ENCODE measurements at places on chromosomes 13 and 19.
A peak's percentile ranks its signal among the peaks of the same experiment; 100 is the strongest.

DNA sequence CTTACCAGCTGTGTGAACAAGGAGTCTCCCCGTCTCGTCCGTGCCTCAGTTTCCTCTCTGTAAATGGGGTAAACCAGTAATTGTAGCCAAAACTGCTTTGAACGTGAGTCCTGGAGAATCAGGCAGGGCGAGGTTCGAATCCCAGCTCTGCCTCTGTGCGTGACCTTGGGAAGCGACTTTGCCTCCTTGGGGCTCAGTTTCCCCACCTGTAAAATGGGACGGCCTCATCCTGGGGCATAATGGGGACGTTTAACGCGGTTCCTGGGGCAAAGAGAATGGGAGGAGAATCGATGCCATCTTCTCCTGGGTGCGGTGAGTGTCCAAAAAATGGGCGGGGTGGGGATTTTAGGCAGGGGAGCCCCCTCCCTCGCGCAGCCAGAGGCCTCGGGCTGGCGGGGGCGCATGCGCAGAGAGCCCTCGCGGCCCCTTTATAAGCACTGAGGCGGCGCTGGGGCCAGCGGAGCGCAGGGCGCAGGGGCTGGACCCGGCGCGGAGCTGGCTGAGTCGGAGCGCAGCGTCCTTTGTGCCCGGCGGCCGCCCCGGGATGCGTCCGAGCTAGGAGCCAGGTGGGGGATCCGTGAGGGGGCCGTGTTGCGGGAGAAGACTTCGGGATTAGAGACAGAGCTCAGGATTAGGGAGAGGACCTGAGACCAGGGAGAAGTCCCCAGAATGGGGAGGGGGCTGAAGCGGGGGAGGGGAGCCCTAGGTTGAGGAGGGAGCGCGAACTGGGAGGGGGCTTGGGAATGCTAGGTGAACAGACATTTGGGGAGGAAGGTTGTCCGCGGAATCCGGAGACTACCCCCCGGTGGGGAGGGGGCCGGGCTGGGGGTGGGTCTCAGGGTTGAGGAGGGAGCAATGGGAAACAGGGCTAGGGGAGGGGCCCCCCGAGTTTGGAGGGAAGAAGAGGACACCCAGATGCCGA is at the start of gene NCAN:
NCAN (plus strand) TSS at position 460 of the 922 bp plus-strand sequence. CDS start 4,996 bp downstream, outside the sequence.
- DNase-seq = no peak
- peaks cover 5% of the 10 kb centered on the region for H3K36me3 ChIP-seq
- no peak within 1 kb of the TSS for H3K27ac ChIP-seq
- H3K4me1 ChIP-seq = peaks cover 15% of the 10 kb centered on the region
- H3K27me3 ChIP-seq = peaks cover 31% of the 10 kb centered on the region
- H3K4me3 ChIP-seq = no peak within 1 kb of the TSS

GRCh38 chr19:7748756-7749155 is 1.4 kb upstream of the CD209 start:
- no peak overlapping the region for H3K4me3 ChIP-seq
- H3K27me3 ChIP-seq = peaks cover 2% of the 10 kb centered on the region
- no peak overlapping the region for H3K27ac ChIP-seq
- peaks cover 39% of the 10 kb centered on the region for H3K4me1 ChIP-seq
- DNase-seq = no peak

GRCh38 chr13:33711436-33711835 is 106.5 kb upstream of the RFC3 start:
- no peaks in the 10 kb centered on the region for H3K4me1 ChIP-seq
- no peak overlapping the region for H3K27ac ChIP-seq
- DNase-seq = no peak
- H3K36me3 ChIP-seq = no peaks in the 10 kb centered on the region
- peaks cover 11% of the 10 kb centered on the region for H3K27me3 ChIP-seq
- H3K4me3 ChIP-seq = no peak overlapping the region

GRCh38 chr19:32977280-32977679 is 5.2 kb downstream of the FAAP24 start:
- no peak for DNase-seq
- no peak overlapping the region for H3K27ac ChIP-seq

- no peaks in the 10 kb centered on the region for H3K4me1 ChIP-seq
- H3K36me3 ChIP-seq = peaks cover 5% of the 10 kb centered on the region
- DNase-seq = no peak
- H3K4me3 ChIP-seq = no peak overlapping the region
These were observed 238.0 kb downstream of the VWA8 start for GRCh38 chr13:41722684-41723535.

GRCh38 chr19:4624301-4624700 is 15.0 kb upstream of the TNFAIP8L1 start:
- H3K27me3 ChIP-seq = peaks cover 2% of the 10 kb centered on the region
- no peak overlapping the region for H3K27ac ChIP-seq
- no peaks in the 10 kb centered on the region for H3K4me1 ChIP-seq
- H3K4me3 ChIP-seq = no peak overlapping the region

- no peak for DNase-seq
- no peaks in the 10 kb centered on the region for H3K27me3 ChIP-seq
- H3K4me3 ChIP-seq = no peak overlapping the region
- no peak overlapping the region for H3K27ac ChIP-seq
- H3K36me3 ChIP-seq = no peaks in the 10 kb centered on the region
These were observed 217.2 kb upstream of the HTR2A start for GRCh38 chr13:47114030-47114429.

- H3K27ac ChIP-seq = no peak overlapping the region
- no peak for DNase-seq
- H3K27me3 ChIP-seq = peaks cover 3% of the 10 kb centered on the region
- H3K36me3 ChIP-seq = peaks cover 2% of the 10 kb centered on the region
These were observed 7.9 kb downstream of the TUBA3C start for GRCh38 chr13:19173752-19174151.

- peaks cover 79% of the 10 kb centered on the region for H3K36me3 ChIP-seq
- H3K4me3 ChIP-seq = no peak overlapping the region
- H3K4me1 ChIP-seq = no peaks in the 10 kb centered on the region
- no peaks in the 10 kb centered on the region for H3K27me3 ChIP-seq
These were observed 29.4 kb downstream of the MARK4 start for GRCh38 chr19:45280471-45280961.

DNA sequence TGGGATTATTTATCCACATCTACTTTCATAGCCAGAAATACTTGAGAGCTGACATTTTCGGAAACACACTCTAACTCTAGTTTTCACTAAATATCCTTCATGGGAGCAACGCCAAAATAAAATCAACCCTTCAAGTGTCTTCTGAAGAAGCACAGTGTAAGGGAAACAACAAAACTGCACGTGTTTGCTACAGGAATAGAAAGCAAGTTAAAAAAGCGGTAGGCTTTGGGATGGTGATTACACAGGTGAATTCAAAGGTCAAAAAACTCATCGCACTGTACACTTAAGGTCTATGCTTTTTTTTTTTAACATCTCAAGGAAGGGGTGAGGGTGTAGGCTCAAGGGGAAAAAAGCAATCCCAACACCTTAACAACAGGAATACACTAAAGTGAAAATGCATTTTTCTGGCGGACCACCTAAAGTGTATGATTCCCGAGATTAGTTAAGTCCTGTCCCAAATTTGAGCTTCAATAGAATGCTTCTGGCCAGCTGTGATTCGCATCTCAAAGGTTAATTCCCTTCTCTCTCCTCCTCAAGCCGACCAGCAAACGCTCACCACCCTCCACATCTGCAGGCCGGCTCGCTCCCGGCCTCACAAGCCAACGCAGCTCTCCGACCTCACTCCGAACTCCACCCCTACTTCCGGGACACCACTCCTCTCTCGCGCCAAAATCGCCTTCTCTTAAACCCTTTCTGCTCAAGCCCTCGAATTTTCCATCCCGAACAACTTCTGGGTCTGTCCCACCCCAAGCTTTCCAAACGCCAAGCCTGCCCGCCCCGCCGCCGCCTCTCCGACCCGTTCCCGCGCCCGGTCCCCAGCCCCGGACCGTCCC is 1.1 kb downstream of the ARGLU1 start:
- DNase-seq = no peak
- no peaks in the 10 kb centered on the region for H3K36me3 ChIP-seq
- H3K27ac ChIP-seq = peak overlapping the region; percentile 90
- H3K27me3 ChIP-seq = no peaks in the 10 kb centered on the region
- H3K4me3 ChIP-seq = peak overlapping the region; percentile 96

- H3K4me1 ChIP-seq = no peaks in the 10 kb centered on the region
- no peak overlapping the region for H3K4me3 ChIP-seq
- no peak for DNase-seq
- no peaks in the 10 kb centered on the region for H3K27me3 ChIP-seq
- H3K27ac ChIP-seq = no peak overlapping the region
These were observed 137.5 kb downstream of the FREM2 start for GRCh38 chr13:38824342-38824741.

DNA sequence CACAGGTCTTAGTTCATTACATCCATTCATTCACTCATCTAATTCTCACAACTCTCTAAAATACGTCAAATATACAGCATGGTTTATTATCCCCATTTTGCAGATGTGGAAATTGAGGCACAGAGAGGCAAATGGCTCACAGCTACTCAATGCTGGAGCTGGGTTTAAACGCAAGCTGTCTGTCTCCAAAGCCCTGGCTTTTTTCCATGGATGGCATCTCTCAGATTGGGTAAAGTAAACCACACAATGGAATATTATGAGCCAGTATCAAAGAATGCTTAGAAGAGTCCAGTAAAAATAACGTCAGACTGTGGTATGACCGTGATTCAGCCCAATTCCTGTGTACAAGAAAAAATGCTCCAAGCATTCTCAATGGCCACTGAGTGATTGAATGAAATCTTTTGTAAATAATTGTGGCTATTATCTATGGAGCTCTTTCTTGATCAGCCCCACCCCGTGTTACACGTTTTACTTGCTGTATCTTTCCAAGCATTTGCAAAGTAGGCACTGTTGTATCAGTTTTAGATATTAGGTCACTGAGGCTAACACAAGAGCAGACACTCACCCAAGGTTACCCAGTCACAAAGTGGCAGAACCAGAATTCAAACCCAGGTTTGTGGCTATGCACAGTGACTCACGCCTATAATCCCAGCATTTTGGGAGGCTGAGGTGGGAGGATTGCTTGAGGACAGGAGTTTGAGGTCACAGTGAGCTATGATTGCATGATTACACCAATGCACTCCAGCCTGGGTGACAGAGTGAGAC is 5.5 kb upstream of the ACP7 start:
- DNase-seq = no peak
- no peak overlapping the region for H3K4me3 ChIP-seq
- H3K27me3 ChIP-seq = peaks cover 18% of the 10 kb centered on the region
- H3K4me1 ChIP-seq = peaks cover 28% of the 10 kb centered on the region
- H3K36me3 ChIP-seq = no peaks in the 10 kb centered on the region
